ENCODE measurements at places on chromosomes 12 and 14.
A peak's percentile ranks its signal among the peaks of the same experiment; 100 is the strongest.

- DNase-seq: no peak
Measured at GRCh38 chr12:80419644-80420043, 24.4 kb upstream of the PTPRQ start.

DNA sequence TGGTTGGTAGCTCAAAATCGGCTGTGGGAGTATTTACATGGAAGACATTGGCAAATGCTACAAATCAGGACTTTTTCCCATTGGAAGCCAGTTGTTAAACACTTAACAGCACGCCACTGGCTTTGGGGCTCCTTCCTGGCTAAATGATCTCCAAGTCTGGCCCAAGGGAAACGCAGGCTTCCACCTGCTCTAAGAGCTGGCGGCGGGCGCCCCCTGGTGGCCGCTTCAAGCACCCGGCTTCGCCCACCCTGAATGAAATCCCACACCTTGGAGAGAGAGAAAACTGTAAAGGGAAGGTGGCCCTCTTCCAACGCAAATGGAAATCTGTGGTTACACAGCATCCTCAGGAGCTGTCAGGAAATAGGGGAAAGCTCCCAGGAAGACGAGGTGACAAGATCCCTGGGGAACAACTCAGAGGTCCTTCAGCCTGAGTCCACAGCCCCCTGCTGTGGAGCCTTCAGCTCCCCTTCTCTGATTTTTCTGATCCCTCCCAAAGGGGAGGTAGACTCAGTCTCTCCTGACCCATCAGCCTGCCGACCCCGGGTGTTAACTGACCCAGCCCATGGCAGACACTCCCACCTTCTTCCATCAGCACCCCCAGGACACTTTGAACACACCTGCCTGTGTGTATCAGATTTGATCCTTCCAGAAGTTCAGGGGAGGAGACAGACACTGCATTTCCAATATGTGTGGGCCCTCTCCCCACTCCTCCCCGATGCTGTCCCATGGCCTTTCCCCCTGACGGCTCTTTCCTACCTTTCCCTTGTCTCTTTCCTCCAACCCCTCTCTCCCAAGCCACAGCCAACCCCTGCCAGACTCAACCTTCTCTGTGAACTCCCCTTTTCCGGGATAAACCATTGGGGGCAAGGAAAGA, 15.4 kb downstream of the SELPLG start:
- peak; percentile 68 for DNase-seq

DNA sequence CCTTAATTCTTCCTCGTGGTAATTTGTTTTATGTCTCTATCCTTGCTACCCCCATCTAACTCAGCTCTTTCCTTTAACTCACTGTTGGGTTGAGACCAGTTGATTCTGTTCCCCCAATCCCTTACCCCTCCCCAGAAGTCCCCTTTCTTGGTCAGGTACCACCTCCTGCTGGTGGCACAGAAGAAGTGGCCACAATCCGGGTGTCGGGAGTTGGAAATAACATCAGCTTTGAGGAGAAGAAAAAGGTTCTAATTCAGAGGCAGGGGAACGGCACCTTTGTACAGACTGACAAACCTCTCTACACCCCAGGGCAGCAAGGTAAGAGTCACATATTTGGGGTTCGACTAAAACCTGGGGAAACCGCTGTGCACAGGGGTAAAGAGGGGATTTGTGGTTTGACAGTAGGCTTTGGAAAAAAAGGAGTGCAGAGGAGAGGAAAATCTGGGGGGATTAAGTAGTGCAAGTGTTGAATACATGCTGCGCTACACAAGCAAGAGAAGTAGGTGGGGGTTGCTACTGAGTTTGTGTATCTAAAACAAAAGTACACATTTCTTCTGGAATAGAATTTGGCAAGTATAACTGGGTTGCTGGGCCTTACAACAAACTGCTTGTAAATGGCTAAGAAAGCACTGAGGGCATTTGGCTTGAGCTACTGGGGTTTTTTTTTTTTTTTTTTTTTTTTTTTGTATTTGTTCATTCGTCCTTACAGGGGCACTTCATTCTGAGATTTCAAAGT, 1.3 kb downstream of the A2ML1 start:
- DNase-seq: no peak

- peak; percentile 35 for DNase-seq
Measured at GRCh38 chr14:73014105-73014504, 12.8 kb downstream of the ZFYVE1 start.

GRCh38 chr14:52220924-52221811, 46.3 kb upstream of the PTGDR start:
- DNase-seq: no peak

DNA sequence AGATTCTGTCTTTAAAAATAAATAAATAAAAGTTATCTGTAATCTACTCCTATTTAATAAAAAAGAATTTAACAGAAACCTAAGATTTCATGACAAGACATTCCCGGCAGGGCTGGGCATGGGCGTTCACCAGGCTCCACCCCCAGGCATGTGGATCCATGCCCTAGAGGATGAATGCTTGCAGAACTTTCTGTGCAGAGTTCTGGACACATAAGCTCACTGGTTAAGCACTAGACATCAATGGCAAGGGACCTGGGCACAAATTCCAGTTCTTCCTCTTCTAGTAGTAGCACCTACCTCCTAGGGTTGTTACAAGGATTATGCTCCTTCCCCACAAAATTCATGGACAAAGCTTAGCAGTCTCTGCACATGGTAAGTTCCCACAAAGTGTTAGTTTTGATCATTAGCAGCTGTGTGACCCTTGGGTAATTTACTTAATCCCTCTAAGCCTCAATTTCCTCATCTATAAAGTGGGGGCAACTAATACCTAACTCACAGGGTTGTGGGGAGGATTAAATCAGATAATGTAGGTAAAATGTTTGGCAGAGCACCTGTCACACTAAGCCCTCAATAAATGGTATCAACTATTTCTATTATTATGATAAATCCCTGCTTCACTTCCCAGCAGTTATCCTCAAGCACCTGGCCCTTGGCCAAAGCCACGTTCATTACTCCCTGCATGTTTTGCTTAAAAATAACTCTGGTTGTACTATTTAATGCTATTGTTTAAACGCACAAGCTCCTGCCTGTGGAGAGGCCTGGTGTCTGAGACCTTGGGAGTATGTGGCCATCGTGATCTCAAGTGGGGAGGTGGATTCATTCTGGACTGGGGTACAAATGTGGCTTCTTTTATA, 9.8 kb downstream of the GALNT6 start:
- DNase-seq: no peak

- DNase-seq: no peak
Measured at GRCh38 chr14:84937016-84937415, 592.9 kb upstream of the FLRT2 start.

DNA sequence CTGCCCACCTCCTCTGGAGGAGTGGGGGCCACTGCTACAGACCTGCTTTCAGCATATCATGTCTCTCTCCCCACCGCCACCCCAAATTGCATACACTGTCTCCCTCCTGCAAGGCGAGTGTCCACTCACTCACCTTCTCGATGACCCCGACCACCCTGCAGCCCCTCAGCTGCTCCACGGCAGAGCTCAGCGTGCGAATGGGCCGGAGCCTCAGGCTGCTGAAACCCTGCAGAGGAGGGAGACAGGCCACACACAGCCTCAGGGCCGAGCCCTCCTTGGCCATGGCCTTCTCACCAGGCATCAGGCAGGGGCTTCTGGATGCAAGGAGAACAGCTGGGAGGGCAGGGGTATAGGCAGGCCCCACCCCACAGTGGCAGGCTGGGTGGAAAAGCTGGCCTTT, 4.7 kb downstream of the RPS6KL1 start:
- DNase-seq: no peak

DNA sequence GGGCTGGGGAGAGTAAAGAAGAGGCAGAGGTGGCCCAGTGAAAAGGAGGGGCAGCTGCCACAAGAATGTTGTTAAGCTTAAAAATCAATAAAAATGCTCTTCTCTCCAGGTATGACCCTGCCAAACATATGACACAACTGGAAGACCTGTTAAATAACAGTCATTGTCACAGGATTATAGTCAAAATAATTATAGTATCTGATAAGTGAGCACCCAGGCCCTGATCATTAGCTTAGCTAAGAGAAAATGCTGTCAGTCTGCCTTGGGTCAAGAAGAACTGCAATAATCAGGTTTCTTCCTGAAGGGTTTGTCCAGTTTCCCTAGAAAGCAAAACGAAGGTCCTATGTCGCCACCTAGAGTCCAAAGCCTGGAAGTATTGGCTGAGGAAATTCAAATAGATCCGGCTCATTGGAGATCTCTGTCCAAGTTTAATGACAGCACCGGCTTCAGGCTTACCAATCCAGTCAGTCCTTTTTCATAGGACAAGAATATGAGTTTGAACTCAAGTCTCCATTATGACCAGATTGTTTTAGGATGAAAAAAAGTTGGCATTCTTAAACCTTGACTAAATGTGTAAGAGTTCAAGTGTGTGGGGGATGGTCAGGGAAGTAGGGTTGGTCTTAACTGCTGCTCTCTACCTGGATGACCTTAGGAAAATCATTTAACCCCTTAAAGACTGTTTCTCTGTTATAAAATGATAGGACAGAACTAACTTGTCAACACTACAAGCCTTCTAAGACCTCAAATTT, 22.5 kb upstream of the NKX2-8 start:
- no peak for DNase-seq

DNA sequence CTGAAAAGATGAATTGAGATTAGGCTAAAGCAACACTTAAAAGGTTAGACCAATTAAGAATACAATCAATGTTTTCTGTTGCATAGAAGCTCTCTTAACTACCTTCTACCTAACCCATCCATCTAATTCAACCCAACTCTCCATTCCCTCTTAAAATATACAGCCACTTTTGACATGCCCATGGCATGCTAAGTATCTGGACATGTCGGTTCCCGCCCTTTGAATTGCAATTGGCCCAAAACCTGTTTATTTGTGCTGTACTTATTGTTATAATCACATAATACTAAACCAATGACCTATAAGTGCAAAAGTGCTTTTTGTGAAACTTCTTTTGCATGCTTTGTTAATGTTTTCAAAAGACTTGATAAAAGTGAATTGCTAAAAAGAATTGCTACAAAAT, 37.6 kb upstream of the APPL2 start:
- no peak for DNase-seq

GRCh38 chr12:50749459-50749882, 14.4 kb upstream of the ATF1 start:
- no peak for DNase-seq

DNA sequence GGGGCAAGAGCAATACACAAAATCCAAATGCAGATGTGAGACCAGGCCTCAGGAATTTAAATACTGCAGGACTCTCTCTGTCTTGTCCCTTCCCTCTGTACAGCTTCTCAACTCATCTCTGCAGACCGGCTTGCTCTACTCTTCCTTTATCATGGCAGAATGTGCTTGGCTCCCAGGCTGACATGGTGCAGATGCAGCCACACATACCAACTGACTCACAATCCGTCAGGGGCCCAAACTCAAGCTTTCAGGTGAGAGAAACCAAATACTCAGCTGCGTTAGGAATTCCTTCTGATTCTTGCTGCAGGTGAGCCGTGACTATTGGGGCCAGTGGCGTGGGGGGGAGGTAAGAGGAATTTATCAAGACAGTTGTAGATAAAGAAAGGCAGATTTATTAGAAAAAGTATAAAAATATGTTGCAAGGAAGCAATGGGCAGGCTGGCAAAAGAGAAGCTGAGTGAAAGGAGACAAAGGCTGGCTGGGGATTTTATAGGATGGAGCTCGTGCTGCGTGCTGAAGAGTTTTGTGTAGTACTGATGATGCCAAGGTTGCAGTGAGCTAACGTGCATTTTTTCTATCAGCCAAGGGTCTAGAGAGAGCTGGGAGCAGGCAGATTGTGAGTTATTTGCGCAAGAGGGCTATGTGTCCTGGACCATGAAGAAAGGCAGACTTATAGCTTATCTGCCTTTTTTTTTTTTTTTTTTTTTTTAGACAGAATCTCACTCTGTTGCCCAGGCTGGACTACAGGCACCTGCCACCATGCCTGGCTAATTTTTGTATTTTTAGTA, 5.0 kb upstream of the LGALS3 start:
- no peak for DNase-seq

DNA sequence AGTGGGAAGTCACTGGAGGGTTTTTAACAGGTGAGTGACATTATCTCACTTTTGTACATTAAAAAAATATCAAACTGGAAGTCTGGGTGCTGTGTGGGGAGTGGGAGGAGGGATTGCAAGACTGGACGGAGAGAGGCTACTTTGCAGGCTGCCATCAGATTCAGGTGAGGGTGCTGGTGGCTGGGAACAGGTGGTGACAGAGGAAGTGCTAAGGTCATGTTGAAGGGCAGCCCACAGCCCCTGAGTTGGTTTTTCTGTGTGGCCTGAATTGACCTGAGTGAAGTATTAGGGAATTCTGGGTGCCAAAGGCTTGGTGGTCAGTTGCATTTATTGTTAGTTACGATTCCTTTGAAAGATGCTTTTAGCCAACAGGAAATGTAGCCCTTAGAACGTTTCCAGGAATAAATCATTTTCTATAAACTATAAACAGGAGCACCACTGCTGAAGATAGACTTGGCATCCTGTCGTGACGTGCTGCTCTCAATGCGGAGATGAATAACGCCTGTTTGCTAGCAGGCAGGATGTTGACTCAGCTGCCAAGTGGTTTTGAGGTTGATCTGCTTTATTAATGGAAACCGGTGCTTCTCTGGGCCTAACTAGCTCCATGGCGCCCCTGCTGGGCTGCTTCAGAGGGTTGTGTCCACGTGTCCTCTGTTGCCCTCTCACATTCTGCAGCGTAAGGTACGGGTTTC, 707.5 kb upstream of the TMEM132C start:
- DNase-seq: peak; percentile 8

GRCh38 chr12:62732861-62733427, 202.0 kb downstream of the PPM1H start:
- no peak for DNase-seq

GRCh38 chr12:128684352-128684751, 139.4 kb downstream of the SLC15A4 start:
- DNase-seq: no peak

DNA sequence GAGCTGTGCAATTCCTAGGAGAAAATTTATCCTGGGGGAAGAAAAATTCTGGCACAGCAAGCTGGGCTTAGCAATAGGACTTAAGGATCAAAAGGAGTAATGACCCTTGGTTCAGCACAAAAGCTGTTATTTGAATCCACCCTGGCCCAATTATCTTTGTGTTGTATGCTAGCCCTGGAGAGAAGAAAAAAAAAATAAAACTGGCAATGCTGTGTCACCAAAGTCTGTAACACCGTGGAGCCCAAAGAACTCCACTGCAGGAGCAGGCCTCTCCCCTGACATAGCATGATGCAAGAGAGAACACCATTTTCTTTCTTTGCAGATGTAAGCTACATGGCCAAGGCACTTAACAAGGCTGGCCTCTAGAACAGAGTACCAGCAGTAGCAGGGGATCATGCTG, 63.0 kb upstream of the ARHGAP5 start:
- no peak for DNase-seq

All from GM12891 (cell line).